ENCODE measurements at places on chromosomes 12 and 14.

DNA sequence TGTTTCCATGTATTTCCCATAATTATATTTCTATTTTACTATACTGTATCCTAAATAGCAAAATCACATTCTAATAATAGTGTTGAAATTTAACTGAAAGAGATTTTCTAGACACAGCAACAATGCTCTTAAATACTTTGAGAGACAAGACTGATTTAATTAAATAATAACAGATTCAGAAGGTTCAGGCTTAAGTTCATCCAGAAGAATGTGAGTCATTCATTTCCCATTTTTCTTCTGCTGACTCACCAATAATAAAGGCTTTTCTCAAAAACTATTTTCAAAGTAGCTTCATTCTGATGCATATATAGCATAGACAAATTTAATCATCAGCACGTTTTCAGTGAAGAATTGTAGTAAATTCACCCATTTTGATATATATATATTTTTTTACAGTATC lies 481.4 kb downstream of the MDGA2 start:
- no peak overlapping the region for H3K4me3 ChIP-seq
- H3K4me1 ChIP-seq: no peaks in the 10 kb centered on the region
- H3K27ac ChIP-seq: no peak overlapping the region

DNA sequence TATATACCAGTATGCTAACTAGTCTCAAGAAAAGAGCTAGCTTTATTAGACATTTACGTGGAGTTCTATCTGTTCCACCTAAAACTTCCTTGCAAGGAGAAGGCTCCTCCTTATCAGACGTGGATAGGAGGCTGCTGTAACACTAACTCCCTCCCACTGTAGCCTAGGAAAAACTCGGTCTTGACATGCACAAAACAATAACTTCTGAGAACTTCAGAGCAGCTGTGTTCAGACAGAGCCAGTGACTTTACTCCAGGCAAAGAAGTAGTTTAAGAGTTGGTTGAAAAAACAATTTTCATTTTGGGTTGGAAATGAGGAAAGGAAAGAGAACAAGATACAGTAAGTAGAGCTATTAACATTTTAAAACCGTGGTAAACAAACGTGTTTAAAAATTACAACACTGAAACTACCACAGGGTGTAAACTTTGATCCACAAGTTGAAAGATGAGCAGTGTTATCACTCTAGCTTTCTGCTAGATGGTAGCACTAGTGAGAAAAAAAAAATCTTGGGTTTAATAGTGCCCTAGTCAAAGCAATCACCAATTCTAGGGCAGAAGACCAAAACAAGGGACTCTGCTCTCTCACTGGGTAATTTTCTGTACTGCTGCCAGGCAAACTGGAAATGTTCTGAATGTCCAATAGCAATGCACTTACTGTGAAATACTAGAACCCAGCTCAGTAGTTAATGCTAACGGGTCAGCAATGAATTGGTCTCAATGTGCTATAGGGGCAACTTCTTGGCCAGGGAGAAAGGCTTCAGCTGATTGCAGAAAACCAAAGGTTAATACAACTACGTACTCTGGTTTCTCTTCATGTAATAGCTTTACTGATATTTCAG lies 2.4 kb downstream of the ATF7 start:
- no peak overlapping the region for H3K4me3 ChIP-seq
- no peak for DNase-seq
- H3K4me1 ChIP-seq: peaks cover 29% of the 10 kb centered on the region
- H3K27ac ChIP-seq: no peak overlapping the region

GRCh38 chr12:23895792-23896218 lies 53.7 kb downstream of the SOX5 start:
- H3K4me3 ChIP-seq: no peak overlapping the region
- no peaks in the 10 kb centered on the region for H3K36me3 ChIP-seq
- no peaks in the 10 kb centered on the region for H3K4me1 ChIP-seq
- no peaks in the 10 kb centered on the region for H3K27me3 ChIP-seq

DNA sequence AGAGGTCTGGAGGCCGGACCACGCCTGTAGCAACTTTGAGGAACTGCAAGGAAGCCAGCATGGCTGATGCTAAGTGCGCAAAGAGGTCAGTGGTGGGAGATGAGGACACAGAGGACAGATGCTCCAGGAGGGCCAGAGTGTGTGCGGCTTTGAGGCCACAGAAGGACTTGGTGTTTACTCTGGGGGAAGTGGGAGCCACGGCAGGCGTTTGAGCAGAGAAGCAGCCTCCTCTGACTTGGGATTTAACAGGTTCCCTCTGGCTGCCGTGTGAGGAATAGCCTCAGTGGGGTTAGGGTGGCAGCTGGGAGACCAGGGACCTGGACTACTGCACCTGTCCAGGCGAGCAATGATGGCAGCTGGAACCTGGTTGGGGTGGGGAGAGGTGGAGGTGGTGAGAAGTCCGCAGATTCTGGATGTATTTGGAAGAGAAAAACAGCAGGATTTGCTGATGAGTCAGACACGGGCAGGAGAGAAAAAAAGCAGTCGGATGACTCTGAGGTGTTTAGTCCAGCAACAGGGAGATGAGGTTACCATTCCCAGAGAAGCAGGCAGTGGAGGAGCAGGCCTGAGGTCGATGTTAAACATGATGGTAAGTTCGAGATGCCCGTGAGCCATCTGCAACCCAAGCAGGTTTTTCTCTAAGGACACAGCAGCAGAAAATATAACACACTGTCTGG lies 143.5 kb downstream of the SCARB1 start:
- H3K36me3 ChIP-seq: no peaks in the 10 kb centered on the region
- peak; percentile 81 for DNase-seq
- peak overlapping the region; percentile 75 for H3K27ac ChIP-seq
- H3K4me3 ChIP-seq: no peak overlapping the region
